ENCODE measurements at places on chromosomes 12 and 14. TPM values are rescaled to one million over a fixed set of nuclear protein-coding genes. Genes with fewer than 3 reads are reported as not detected.
A peak's percentile ranks its signal among the peaks of the same experiment; 100 is the strongest.

GRCh38 chr12:43288671-43289425 is 263.2 kb downstream of the ADAMTS20 start:
- no peak for DNase-seq

GDF3 gene
- total RNA-seq: not detected

DNA sequence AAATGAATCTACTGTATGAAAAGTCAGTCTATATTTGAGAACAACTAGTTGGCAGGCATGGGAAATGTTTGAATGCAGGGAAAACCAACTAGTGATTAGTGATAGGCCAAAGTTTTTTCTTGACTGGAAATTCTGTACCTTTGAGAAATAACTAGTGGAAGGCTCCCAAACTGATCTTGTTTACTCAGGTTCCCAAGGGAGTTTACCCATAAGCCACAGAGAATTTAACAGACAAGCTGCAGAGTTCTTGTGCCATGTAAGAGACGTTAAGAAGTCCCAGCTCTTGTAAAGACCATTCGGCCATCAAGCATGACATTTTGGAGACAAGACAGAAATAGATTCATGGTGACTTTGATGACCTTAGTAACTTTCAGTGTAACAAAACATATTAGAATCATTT is 1882.8 kb upstream of the SEL1L start:
- DNase-seq: no peak

- no peak for DNase-seq
These were observed 6.2 kb downstream of the GPR19 start for GRCh38 chr12:12689647-12690300.

SERPINA5 gene
- total RNA-seq: 4.9 TPM

ASB2 gene
- total RNA-seq: 0.05 TPM

C1RL gene
- total RNA-seq: 39.1 TPM

DNA sequence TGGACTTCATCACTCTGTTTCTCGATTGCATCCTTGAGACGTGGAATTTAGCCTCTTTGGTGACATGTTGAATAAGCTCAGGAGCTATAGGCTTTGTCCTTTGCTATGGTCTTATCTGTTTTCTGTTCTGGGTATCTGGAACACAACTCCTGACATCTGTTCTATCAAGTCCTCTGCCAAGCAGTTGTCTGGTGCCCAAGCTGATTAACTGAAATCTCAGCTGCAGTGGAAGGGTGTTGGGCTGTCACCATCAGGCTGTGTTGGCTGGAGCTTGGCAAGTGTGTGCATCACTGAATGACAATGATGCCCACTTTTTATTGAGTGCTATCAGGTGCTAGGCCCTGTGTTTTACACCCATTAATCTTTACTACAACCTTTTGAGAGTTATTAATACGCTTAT is 77.8 kb downstream of the SMOC1 start:
- DNase-seq: no peak

PRH2 gene
- not detected for total RNA-seq

GRCh38 chr12:28884904-28885679 is 264.0 kb upstream of the FAR2 start:
- DNase-seq: no peak

DNA sequence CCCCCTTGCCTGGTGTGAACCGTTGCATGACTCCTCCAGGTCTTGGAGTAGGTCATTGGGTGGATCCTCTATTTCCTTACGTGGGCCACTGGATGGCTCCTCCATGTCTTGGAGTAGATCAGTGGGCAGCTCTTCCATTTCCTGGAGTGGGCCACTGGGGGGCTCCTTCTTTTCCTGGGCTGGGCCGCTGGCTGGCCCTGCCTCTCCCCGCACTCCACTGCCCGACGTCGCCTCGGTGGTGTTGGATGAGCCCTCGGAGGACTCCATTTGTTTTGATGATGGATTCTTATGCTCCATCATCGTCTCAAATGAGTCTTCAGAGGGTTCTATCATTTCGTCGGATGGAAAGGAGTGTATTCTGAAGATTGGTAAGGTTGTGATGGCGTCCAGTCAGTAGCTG is 19.1 kb downstream of the RTL1 start:
- DNase-seq: no peak

GRCh38 chr14:96739200-96739910 is 57.8 kb upstream of the VRK1 start:
- no peak for DNase-seq

MANSC4 gene
- total RNA-seq: not detected

- DNase-seq: peak; percentile 27
These were observed 65.5 kb downstream of the SVOP start for GRCh38 chr12:108955225-108955835.

PLCZ1 gene
- not detected for total RNA-seq

GRCh38 chr12:103833095-103833775 is 7.8 kb downstream of the NT5DC3 start:
- no peak for DNase-seq

Data from HT-29 (cell line).